ENCODE measurements at places on chromosomes 13 and 19. TPM values are rescaled to one million over a fixed set of nuclear protein-coding genes. Genes with fewer than 3 reads are reported as not detected.

The GAS6 gene
- total RNA-seq, result 58.9 TPM

The GIPC3 gene
- not detected for total RNA-seq

The KLK5 gene
- 0.19 TPM for total RNA-seq

The ZNF628 gene
- 12.1 TPM for total RNA-seq

The ZNF878 gene
- not detected for total RNA-seq

The C13orf42 gene
- total RNA-seq, result not detected

The ALDH16A1 gene
- total RNA-seq, result 28.4 TPM

The SMIM44 gene
- total RNA-seq, result not detected

The SLAIN1 gene
- not detected for total RNA-seq

The ZNF575 gene
- total RNA-seq, result 0.81 TPM

The RFXANK gene
- total RNA-seq, result 115 TPM

The AP3D1 gene
- 172 TPM for total RNA-seq

The GAPDHS gene
- not detected for total RNA-seq

The RNF17 gene
- not detected for total RNA-seq

The CEACAM16 gene
- total RNA-seq, result not detected

The KEAP1 gene
- total RNA-seq, result 48.5 TPM

The POU4F1 gene
- total RNA-seq, result not detected

The SYT5 gene
- total RNA-seq, result not detected

The SPC24 gene
- total RNA-seq, result 16.4 TPM

The ZNF682 gene
- not detected for total RNA-seq

The ZNF439 gene
- total RNA-seq, result not detected

Measured in MCF 10A (cell line).